ENCODE measurements at places on chromosomes 5 and 9.
A peak's percentile ranks its signal among the peaks of the same experiment; 100 is the strongest.

DNA sequence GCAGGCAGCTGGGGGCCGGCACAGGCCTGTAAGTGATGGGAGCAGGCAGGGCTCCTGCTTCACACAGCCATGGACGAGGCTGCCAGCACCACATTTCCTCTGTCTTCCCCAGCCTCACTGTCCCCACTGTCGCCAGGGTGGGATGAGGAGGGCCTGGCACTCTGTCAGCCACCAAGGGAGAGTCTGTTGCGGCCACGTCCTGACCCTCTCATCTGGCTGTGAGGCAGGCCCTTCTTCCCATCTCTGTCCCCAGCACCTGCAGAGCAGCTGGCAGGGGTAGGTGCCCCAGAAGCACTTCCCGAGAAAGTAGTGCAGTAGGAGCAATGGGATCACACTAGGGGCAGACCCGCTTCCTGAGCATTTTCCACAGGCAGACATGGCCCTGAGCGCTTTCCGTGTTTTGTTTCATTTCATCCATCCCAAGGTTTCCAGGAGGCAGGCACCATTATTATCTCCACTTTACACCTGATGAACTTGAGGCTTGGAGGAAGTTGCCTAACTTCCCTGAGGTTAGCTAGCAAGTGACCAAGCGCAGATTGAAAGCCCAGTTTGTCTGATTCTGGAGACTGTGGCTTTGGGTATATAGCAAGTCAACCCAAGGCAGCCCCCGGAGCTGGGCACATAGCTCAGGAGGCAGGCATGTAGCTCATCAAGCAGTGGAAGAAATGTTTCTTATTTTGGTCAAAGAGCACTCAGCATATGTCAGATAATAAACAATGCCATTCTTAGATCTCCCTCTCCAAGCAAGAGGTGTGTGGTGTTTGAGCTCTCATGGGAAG is 202.4 kb downstream of the DAB2IP start:
- no peak for DNase-seq

- DNase-seq: no peak
Measured at GRCh38 chr9:23552876-23553601, 273.0 kb downstream of the ELAVL2 start.

DNA sequence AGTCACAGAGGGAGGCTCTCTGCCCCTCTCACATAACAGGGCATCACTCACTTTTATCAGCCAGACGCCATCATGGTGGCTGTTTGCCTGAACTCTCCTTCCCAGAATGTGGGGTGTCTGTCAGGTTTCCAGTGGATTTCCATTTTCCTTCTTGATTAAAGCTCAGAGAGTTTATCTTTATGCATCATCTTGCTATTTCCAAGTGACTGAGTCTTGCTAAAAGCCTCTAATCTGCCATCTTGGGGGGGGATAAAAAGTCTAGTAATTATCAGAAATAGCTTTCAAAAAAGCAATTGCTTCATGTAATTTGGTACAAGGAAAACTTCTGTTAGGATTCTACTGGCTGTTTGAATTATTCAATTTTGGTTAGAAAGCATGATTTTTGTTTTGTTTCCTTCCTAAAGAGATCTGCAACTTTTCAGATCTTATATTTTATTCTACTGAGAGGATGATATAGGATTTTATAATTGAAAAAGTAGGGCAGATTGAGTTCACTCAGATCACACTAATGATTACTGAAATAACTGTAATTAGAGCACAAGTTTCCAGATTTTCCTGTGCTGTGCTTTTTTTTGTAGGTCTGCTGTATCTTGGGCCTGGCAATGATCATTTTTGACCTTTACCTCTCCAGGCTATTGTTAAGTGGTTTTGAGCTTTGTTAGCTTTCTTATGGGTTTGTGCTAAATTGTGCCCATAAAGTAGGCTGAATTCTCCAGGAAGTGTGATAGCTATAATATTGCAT is 661.5 kb downstream of the TLE4 start:
- DNase-seq: peak; percentile 89

- no peak for DNase-seq
Measured at GRCh38 chr5:122304471-122305215, 7.4 kb upstream of the SNCAIP start.

DNA sequence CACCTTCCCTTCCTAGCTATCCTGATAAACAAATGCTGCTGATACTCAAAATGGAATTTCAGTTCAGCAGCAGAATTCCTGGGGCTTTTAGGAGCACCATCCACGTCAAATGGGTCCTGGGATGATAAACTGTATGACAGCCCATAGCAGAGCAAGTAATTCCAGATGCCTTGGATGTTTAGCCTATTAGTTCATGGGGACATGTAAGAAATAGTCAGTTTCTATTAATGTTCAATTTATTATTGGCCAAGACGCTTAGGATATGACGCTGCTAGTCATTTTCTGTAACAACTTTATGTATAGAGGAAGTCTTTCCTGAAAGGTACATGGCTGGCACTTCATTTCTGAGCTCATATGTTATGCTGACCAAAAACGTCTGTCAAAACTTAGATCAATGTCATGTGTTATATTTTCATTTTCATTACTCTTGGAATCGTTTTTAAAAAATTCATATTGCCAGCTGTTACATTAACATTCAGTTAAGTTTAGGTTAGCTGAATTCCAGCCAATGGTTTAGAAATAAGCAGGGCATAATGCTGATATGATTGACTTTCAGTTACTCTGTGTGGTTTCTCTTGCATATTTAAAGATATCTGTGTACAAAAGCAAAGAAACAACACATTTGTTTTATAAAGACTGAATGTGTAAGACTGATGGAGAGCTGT is 243.8 kb downstream of the CSNK1G3 start:
- no peak for DNase-seq

GRCh38 chr5:76337953-76338451 is 65.1 kb upstream of the IQGAP2 start:
- DNase-seq: no peak

DNA sequence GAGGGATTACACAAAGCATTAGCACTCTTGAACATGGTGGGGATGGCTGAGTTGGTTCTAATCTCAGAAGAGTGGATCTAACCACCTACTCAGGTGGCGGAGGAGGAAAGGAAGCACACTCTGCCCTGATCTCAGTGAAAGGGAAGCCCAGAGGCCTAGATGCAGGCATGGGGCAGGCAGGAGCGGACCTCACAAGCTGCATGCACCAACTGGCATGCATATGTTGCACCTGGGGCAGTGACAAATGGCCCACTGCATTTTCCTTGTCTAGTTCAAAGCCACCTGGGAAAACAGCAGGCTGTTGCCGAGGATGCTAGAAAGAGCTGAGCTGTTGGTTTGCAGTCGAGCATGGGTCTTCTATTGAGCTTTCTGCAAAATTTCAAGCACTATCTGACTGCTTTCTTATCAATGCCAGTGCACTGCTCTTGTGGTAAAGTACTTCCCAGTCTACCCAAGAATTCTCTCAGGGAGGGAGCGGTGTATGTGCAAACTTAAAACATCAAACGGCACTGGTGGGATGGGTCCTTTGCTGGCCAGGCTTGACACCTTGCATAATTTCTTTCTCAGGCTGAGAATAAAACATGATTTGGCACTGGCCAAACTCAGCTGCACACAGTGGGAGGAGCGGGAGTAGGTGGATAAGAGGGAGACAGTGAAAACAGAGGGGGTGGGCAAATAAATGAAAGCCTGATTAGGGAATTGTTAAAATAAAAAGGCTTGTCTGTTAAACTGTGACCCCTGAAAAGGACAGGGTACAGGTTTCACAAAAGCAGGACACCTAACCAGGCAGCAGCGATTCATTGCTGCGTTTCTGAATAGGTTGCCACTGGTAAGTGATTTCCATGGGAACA is 108.9 kb downstream of the MARCHF3 start:
- no peak for DNase-seq

GRCh38 chr5:111337688-111338087 is 113.5 kb downstream of the CAMK4 start:
- DNase-seq: no peak

GRCh38 chr9:137317021-137317717 is 15.1 kb upstream of the NRARP start:
- no peak for DNase-seq

- DNase-seq: no peak
Measured at GRCh38 chr5:1349246-1349645, 4.3 kb upstream of the CLPTM1L start.

DNA sequence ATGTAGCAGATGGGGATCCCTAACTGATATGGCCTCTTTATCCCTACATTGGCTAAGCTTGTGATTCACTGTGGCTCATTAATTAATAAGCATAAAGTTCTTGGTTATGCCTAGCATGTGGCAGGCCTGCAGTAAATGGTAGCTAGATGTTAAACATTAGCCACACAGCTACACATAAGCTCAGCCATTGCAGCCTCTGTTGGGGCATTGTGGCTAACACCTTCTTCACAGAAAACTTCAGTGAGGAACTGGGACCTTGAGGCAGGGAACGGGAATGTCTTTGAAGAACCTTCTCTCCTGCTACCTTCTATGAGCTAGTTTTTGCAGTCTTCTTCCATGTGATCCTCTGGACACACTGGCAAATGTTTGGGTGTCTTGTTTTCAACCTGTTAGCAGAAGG is 338.2 kb downstream of the NTRK2 start:
- no peak for DNase-seq

DNA sequence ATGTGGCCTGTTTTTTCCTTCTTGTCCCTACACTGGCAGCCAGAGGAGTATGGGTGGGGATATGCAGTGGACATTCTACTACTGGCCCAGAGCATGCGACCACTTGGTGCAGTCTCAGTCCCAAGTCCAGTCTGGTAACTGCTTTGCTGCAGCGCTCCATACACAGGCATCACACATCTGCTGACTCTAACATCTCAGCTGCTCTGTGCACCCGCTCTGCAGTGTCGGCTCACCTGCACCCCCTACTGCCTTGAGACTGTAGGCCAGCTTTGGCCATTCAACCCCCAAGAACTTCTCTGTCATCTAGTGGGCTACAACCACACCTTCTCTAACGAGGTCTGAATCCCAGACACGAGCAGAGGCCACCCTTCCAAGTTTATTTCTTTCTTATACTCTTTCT is 46.4 kb upstream of the SLCO6A1 start:
- DNase-seq: peak; percentile 37

- no peak for DNase-seq
Measured at GRCh38 chr5:3701694-3702093, 106.1 kb downstream of the IRX1 start.

GRCh38 chr5:75337366-75338021 is 474 bp downstream of the HMGCR start:
- peak; percentile 28 for DNase-seq

GRCh38 chr5:143448518-143448917 is 45.0 kb upstream of the NR3C1 start:
- DNase-seq: no peak

DNA sequence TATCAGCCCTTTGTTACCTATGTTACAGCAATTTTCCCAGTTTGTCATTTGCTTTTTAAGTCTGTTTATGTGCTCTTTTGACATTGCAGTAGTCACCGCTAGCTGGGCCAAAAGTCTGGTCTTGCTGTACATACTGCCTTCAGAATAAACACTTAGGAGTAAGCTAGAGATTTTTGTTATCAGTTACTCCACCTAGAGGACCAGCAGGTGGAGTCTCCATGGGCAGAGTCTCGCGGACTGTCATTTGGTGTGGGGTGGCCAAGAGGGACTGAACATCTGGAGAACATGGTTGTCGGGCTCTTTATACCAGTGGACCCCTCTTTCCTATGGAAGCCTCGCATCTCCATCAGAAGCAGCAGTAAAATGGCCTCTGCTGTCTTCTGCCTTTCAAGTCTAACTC is 10.8 kb upstream of the MGAT1 start:
- no peak for DNase-seq

- DNase-seq: no peak
Measured at GRCh38 chr9:109242014-109242413, 75.0 kb upstream of the FRRS1L start.

GRCh38 chr5:80223561-80223960 is 32.3 kb downstream of the SERINC5 start:
- no peak for DNase-seq

DNA sequence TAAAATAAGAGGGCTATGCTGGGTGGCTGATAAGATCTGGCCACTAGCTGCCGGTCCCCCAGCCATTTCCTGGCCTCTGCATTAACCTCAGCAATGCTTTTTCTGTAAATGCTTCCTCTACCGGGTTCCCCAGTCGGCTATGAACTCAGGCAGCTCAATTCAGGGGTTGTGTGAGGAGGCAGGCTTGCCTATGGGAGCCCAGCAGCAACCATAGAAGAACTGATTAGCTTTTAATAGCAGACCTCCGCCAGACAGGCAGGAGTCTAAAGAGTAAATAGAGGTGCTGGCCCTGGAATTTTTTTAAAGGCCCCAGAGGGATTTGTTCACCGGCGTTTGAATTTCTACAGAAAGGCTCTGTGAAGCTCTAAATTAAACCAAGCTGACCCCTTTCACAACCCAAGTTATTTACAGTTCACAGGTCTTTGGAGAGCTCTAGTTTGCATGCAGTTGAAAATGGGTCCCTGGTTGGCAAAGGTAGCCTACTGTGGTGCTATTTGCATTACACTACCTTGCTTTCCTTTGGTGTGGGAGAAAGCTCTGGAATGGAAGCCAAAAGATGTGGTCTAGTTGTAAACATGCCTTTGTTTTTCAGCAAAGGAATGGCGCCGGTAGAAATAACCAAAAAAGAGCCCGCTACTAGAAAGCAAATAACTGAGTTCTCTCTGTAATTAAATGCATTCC is 289.7 kb upstream of the SEMA6A start:
- peak; percentile 83 for DNase-seq

- no peak for DNase-seq
Measured at GRCh38 chr9:34688329-34689115, 2.6 kb downstream of the CCL19 start.

DNA sequence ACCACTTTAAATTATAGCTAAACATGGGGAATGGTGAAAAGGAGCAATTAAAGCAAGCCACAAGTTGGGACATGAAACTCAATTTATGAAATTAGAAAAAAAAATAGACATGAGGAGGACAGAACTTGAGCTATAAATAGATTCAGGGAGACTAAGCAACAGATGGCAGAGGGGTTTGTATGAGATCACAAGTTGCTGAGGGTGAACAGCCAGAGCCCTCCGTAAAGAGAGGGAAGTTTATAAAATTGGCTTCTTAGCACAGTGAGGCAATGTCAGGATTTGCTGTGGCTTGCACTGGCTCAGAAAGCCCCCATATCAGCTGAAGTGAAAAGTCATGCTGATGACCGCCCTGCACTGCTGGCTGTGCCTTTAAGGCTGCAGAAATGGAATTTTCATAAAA is 443.4 kb upstream of the CD180 start:
- DNase-seq: no peak

- DNase-seq: no peak
Measured at GRCh38 chr5:178192244-178192643, 5.1 kb upstream of the GMCL2 start.

GRCh38 chr5:157913575-157913974 is 54.6 kb upstream of the CLINT1 start:
- peak; percentile 71 for DNase-seq

- no peak for DNase-seq
Measured at GRCh38 chr5:24401773-24402172, 243.0 kb downstream of the CDH10 start.

GRCh38 chr9:87075537-87075936 is 128.2 kb upstream of the GAS1 start:
- DNase-seq: no peak

GRCh38 chr9:72948575-72949243 is 4.1 kb downstream of the ALDH1A1 start:
- no peak for DNase-seq

- DNase-seq: no peak
Measured at GRCh38 chr5:87452837-87453236, 40.1 kb upstream of the CCNH start.
